ENCODE measurements at places on chromosomes 1 and 21.

DNA sequence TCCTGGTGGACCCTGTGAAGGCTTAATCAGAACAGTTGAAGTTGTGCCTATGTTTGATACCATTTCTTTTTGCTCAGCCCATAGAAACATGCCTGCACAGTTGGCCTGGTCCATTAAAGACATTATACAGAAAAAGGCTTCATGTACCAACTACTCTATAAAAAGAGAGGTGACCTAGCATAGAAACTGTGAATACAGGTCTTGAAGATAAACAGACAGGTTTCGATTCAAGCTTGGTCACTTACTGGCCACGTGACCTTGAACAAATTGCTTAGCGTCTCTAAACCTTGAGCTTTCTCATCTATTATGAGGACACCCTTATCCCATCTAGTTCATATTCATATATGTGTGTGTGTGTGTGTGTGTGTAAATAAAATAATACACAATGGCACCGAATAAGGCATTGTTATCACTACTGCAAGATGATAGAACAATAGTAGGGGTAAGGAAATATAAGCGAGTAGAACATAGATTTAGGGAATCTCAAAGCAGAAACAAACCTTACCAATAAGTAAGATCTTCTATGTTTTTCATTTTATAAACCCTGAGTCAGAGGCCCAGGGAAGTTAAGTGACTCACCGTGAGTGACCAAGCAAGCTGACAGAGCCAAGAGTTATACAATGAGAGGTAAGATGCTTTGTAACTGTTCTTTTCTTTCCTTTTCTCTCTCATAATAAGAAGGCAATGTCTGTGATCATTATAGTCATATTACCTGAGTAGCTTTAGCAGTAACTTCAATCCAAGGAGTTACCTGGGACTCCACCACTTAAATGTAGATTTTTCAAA, 476.8 kb upstream of the DEPDC1 start:
- DNase-seq, result no peak

DNA sequence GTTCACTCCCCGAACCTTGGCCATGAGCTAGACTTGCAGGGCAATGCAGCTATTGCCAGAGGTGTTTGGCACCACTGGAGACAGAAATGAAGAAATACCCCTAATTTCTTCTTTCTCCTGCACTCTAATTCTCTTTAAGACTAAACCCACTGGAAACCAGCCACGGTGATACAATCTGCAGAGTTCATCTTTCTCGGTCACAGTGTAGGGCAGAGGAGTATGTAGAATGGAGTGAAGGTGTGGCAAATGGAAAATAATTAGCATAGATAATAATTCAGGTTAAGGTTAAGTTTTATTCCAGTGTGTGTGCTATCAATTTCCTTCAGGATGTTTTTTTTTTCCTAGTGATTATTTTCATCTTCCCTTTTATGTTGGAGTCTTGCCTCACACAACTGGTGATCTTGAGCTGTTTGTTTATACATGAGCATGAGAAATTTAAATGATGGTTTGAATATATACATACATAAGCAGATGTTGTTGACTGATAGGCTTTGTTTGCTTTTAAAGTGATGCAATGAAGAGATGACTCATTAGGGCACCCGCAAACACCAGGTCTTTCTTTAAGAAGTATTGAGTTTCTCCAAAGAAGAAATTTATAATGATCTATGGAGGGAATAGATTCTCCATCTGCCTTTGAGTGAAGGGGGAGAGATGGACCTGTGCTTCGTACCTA, 81.9 kb downstream of the SPATA17 start:
- no peak for DNase-seq

DNA sequence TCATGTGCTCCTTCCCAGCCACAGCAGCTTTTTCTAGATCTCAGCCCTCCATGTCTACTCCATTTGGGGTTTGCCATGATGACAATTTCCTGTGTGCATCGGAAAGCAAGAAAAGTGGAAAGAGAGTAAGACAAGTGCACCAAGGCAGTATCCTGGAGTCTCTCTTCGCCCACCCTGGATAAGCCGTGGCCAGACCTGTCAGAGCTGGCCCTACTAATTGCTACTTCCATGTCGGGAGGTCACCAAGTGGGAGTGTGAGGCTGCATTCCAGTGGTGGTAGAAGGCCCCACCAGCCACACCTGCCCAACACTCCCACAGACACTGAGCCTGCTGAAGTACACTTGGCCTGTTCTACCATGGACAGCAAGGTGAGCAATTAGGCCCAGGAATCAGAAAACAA, 14.0 kb upstream of the LORICRIN start:
- DNase-seq, result no peak

DNA sequence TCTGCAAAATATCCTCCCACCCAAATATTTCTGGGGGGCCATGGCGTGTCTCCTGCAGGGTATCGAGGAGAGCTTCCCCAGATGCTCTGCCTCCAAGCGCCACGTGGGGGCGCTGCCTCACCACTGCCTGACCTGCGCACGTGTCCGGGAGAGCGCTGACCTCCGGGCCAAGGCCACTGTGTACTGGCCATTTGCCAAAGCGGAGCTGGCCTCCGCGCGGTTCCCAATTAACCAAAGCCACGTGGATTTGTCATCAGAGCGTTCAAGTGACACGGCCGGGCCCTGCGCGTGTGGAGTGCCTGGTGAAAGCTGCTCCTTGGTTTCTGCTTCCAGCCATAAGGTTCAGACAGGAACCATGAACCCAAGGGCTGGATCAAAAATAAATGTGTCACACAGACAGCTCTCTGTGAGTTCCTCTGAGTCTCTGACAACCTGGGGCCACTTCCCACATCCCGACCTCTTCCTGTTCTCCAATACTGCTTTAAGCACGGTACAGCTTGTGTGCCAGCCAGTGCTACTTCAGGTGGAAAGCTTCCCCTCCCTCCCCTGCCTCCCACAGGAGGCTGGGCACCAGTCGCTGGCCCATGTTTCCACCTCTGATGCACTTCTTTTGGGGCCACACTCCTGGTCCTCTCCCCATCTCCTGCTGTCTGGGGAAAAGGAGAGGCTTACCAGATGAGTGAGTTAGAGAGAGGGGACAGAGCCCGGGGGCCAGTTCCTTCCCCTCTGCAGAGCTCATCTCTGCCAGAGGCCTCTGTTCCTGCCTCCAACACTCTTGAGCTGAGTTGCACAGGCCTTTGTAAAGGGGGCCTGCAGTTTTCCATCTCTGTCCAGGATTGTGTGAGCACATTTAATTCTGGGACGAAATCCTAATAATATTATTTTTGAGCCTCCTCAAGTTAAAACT, 26.1 kb downstream of the ZP4 start:
- no peak for DNase-seq

GRCh38 chr1:151536499-151536898, 3.6 kb upstream of the TUFT1 start:
- no peak for DNase-seq

- no peak for DNase-seq
Observed at GRCh38 chr1:111197598-111198284, 2.7 kb downstream of the DENND2D start.

GRCh38 chr1:35567947-35568558, 5.1 kb upstream of the TFAP2E start:
- DNase-seq, result no peak

- DNase-seq, result no peak
Observed at GRCh38 chr1:27138368-27138767, 16.6 kb downstream of the SLC9A1 start.

DNA sequence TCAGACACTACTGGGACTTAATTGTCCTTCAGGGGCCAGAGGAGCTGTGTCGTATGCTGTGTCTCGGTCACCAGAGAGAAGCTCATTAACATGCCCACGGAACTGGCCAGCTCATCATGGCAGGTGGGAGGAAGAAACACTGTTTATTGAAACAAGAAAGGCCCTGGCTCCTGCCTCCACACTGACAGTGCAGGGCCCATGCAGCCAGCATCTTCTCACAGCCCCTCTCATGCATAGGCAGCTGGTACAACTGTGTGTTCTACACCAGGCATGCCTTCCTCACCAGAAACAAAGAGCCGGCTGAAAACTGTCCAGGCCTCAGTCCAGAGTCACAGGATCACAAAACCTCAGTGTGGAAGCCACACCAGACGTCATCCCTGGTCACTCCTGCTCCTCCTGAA, 106.0 kb downstream of the UBE2U start:
- DNase-seq, result no peak

- no peak for DNase-seq
Observed at GRCh38 chr1:89557956-89558355, 33.3 kb downstream of the LRRC8B start.

DNA sequence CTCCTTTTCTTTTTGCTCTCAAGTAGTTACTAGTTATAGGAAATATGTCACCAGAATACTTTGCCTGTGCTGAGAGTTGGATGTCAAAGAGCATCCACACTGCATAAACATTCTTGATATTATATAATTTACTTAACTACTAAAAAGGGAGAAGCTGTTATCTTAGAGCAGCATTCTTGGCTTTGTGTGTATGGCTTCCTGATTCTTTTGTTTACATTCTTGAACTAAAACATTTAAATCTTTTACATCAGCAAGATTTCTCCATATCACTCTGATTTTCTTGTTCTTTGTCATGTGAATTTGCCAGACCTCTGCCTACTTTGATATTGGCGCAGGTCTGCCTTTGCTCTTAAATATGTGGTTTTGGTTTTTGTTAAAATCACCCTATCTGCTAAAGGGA, 48.8 kb downstream of the SUCO start:
- DNase-seq, result no peak

GRCh38 chr1:148318123-148318903, 164.8 kb downstream of the PPIAL4G start:
- no peak for DNase-seq

DNA sequence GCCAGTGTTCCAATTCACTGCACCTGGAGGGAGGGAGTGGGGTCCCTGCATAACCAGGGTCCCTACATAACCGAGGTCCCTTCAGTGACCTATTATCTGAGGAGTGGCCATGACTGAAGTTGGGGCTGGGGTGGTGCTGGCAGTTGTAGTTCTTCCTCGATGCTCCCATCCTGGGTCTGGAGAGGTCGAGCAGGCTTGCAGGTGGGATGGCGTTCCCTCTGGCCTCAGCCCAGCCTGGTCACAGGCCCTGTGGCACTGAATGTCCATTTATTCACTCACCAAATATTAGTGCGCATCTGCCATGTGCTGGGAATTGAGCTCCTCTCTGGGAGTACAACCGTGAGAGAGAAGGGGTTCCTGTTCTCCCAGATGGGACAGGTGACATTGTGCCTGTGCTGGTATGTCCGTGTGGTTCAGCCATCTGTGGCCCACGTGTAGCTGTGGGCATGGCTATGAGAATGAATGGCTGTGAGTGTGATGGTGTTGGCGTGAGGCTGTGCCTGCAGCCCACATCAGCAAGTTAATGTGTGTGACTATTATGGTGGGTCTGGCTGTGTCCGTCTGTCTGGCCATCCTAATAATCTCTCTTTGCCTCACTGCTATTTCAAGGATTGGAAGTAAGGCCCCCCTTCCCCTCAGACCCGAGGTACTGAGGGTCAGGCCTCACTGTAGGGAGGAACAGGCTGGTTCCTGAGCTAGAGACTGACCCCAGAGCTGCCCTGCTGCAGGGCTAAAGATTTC, 3.9 kb upstream of the SLC6A9 start:
- no peak for DNase-seq

- no peak for DNase-seq
Observed at GRCh38 chr1:209302779-209303568, 280.5 kb upstream of the CAMK1G start.

GRCh38 chr1:175067362-175068106, at the start of gene TNN:
Gene TNN (plus strand): TSS chr1:175067833. CDS start chr1:175077419, 9,586 bp downstream.
- DNase-seq, result no peak

DNA sequence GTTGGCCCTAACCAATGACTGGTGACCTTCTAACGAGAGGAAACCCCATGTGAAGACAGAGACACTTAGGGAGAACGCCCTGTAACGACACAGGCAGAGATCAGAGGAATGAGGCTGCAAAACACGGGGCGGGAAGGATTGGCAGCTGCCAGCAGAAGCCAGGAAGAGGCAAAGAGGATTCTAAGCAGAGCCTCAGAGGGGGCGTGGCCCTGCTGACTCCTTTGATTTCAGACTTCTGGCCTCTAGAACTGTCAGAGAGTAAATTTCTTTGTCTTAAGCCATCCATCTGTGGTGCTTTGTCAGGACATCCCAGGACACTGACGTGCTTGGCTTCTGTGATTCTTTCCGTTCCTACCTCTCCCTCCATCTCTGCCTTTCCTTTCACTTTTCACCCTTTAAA, 79.3 kb downstream of the SH3BGR start:
- DNase-seq, result no peak

DNA sequence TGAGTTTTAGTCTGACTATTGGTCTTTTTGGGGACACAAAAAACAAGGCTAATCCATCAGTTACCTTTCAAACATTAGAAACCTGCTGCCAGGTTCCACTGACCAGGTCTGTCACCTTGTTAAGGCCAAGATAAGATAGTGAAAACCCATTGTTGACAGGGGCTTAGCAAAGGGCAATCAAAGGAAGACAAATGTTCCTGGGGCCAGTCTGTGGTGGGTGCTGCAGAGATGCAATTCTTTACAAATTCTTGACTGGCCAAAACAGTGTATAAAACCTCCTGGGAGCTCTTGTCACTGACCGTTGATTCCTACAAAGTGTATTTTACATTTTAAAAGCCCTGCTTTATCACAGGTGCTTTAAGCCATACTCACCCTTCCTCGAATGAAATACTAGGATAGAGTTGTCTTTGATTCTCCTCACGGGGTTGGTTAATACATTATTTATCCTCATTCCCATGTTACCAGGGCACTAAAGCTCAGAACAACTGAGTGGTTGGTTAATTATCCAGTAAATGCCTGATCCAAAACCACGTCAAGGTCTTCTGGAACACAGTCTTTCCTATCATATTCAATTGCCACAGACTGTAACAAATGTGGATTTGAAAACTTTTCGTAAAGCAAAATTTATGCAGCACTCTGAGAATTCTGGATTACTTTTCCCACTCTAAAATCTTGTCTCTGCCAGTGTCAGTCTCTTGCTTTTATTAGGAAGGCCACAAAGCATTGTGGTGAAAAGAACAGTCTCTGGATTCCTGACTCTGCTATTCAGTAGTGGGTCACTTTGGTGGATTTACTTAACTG, 77.2 kb downstream of the NRIP1 start:
- DNase-seq, result no peak

- no peak for DNase-seq
Observed at GRCh38 chr21:45415188-45415942, 10.4 kb downstream of the COL18A1 start.

GRCh38 chr1:59994302-59995198, 68.0 kb upstream of the CYP2J2 start:
- DNase-seq, result no peak

DNA sequence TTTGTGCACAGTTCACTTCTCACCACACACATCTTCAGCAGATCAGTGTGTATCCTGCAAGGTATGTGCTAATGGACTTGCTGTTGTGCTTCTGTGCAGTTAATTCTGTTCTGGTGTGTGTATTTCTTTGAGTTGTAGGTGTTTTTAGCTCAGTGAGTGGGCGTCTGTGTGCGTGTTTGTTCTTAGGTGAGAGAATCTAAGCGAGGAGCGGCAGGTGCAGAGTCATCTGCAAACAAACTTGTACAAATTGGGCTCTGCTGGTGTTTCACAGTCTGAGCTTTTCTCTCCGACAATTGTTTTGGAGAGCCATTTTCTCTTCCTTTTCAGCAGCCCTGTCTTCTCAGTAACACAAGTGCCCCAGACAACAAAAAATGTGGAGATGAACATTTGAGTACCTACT, 43.6 kb downstream of the ACP6 start:
- no peak for DNase-seq

All from NCI-H1694 (cell line).